HuH-7.5 (cell line): ENCODE measurements at places on chromosomes 7 and 10.

GRCh38 chr10:106082865-106083264, 1081.6 kb downstream of the SORCS1 start:
- no peak for DNase-seq

DNA sequence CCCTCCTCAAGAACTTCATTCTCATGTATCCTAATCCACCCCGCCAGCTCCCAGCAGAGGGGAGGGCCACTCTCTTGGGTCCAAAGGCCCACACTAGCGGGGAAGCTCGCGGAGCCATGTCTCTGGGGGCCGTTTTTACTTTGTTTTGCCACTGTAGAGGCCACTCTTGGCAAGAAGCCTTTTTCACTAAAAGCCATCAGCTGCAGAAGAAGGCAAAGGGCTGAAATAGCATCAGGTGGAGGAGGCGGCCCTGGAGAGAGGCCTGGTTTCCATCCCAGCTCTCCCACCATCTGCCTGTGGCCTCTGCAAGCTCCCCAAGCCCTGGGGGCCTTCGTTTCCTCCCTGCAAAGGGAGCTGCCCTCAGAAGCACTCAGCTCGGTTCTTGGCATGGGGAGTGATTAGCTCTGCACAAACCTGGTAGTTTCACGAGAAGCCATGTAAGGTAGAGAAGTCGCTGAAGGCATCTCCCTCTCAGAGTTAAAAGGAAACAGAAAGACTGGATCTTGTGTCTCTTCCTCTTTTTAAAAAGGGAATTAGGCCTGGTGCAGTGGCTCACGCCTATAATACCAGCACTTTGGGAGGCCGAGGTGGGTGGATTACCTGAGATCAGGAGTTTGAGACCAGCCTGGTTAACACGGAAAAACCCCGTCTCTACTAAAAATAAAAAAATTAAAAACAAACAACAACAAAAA, 70.3 kb downstream of the PARP12 start:
- DNase-seq: no peak

DNA sequence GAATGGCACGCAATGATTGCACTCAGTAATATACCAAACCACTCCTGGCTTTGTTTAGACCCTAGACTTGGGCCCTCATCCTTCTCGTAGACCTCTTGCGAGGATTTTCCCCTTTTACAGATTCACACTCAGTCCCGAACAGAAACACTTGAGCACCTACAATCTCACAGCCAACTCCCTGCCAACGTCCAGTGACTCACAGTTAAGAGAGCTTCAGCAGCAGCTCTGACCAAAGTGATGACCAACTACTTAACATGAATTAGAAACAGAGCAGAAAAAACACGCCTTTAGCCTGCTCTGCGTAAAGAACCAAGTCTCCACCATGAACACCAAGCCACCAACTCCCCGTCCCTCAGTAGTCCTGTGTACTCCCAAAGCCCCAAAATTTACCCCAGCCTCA, 2.2 kb downstream of the DNAJC30 start:
- no peak for DNase-seq

GRCh38 chr10:31961277-31962074, 32.8 kb upstream of the ARHGAP12 start:
- DNase-seq: no peak

GRCh38 chr7:49669692-49670260, 103.7 kb upstream of the VWC2 start:
- DNase-seq: no peak

GRCh38 chr7:77442636-77443035, 26.5 kb upstream of the GSAP start:
- DNase-seq: no peak

- no peak for DNase-seq
Observed at GRCh38 chr7:7323352-7323751, 141.0 kb downstream of the C1GALT1 start.

GRCh38 chr10:126060261-126060931, 164.0 kb downstream of the FANK1 start:
- no peak for DNase-seq

GRCh38 chr10:116073001-116073400, 200.0 kb downstream of the GFRA1 start:
- no peak for DNase-seq

DNA sequence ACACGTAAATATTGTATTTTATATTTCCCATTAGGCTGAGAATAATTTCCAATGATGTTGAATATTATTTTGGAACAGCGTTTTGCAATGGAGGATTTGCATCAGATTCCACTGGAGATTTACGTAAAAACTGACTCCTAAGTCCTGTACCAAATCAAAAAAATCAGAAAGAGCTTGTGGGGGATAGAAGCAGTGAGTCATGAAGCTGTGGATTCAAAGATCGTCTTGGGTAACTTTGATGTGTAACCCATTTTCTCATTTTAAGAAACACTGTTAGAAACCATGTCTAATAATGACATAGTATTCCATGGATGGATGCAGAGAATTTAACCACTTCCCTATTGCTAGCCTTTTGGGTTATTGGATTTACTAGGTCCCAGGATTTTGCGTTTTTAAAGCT, 158.6 kb downstream of the INHBA start:
- no peak for DNase-seq

DNA sequence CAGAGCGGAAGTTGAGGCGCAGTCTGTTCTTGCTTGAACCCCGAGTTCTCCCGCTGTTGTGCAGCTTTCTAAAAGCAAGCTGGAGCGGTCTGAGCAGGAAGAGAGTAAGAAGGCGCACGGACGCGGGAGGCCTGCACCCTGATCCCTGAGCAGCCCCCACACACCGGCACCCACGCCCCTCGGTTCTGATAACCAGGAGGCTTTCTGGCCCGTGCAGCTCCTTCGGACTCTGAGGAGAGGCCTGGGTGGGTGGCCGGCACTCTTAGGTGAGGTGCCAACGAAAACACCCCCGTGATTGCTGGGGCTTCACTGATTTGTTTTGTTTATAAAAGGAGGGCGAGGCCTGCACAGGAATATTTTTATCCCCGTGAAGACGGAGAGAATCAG, 28.9 kb downstream of the AMZ1 start:
- no peak for DNase-seq

- no peak for DNase-seq
Observed at GRCh38 chr7:31028417-31028992, 23.6 kb upstream of the ADCYAP1R1 start.

DNA sequence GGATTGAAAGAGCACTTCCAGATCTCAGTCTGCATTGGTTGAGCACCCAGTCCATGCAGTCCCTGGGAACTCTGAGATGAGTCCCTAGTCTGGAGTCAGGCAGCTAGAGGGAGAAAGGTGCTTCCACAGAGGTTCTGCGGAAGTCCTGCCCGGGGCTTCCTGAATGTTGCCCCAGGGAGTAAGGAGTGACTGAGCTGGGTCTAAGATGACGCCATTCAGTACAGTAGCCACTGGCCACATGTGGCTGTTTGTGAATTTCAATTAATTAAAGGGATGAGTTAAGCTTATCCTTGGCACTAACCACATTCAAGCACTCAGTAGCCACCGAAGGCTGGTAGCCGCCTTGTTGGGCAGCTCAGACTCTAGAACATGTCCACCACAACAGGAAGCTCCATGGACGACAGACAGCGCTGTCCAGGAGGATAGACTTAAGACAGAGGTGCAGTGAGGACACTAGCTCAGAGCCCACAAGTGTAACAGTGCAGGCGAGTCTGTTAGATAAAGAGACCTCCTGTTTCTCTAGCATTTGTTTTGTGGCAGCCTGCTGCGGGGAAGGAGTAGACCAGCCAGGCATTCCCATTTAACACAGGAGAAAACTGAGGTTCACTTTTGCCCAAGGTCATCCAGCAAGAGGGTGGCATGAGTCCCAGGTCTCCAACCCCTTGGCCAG, 101.6 kb upstream of the PPIF start:
- DNase-seq: no peak

- no peak for DNase-seq
Observed at GRCh38 chr7:119007236-119007635, 782.7 kb downstream of the ANKRD7 start.

DNA sequence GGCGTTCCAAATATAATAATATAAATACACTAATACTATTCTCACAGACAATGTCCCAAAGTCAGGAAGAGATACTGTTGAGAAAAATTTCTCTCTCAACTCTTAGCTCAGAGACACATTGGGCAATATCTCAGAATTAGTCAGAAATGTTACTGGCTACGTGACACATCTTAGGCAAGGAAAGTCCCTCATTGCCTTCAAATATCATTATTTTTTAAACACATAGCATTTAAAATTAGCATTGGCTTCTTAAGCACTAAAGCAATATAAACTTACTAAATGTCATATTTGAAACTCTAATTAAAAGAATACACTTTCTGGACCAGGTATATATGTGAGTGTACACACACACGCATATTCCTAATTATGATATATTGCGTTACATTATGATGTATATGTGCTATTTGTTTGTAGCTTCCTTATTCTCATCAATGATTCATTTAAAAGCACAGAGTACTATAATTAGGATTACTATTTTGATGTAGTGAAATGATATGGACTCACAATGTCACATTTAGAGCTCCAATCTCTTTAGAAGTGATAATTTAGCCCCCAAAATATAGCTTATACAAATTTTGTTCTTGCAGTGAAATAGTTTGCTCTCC, 255.8 kb downstream of the TWIST1 start:
- no peak for DNase-seq

GRCh38 chr10:27248215-27248614, 7.6 kb upstream of the ACBD5 start:
- DNase-seq: no peak

DNA sequence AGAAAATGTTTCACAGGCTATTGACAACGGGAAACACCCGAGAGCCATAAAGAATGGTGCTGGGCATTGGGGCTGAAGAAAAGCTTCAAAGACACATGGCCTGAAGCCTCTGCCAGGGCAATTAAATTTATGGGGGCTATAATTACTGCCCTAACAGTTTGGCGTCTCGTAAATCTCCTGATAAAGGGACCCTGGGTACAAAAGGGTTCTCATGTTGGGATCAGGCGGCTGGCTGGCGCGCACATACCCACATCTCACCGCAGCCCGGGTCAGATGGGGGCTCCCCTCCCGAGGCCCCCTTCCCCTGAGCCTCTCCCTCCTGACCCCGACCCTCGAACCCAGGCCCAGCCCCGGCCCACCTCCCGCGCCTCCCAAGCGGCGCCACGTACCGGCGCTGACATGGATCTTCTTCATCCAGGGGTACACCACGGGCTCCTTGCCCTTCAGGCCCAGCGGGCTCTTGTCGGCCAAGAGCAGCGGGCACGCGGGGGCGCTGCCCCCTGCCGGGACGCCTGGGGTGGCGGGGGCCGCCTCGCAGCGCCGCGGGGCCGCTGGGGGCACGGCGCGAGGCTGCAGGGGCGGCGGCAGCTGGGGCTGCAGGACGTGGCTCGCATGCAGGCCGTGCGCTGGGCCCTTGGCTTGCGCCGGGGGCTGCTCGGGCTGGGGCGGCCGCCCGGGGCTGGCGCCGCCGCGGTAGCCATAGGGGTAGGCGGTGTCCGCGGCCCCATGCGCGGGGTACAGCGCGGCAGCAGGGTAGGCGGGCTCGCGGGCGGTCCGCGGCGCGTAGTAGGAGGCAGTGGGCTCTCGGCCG, 623 bp downstream of the HOXA4 start:
- no peak for DNase-seq

DNA sequence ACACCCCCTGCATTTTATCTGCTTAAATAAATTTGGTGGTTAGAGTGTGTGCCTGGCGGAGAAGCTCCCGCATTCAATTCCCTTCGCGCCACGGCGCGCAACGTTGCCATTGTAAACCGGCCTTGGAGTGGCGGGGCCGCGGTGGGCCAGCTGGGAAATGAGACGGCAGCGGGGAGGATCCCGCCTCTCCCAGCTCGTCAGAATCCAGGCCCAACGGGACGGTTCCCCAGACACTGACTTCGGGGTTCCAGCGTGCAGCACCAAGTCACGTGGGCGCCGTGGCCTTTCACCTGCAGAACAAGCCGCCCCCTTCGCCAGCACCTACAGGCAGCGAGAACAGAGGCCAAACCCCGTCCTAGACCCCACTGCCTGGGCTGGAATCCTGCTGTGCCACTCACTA, 103.4 kb downstream of the GRID1 start:
- no peak for DNase-seq

- DNase-seq: no peak
Observed at GRCh38 chr10:44343843-44344242, 41.1 kb downstream of the CXCL12 start.

DNA sequence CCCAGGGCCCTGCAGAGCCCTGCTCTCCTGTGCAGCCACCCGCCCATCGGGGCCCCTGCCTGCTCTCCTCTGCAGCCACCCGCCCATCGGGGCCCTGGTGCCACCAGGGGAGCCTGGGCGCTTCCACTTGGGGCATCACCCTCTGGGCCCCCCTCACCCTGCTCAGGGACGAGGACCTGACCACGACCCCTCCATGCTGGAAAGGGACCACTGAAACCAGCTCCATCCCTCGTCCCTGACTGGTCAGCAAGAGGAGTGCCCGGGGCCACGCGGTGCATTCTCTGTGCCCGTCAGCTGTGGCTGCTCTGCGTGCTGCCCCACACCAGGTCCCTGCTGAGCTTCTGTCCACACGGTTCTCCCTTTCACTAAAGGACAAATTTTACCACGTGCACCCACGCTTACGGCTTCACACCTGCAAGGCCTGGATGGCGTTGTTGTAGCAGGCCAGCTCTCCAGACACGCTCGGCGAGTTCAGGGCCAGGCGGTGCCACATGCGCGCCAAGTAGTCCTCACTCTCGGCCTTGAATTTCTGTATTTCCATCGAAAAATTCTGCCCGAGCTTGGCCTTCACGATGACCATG, 57.6 kb downstream of the CFAP46 start:
- no peak for DNase-seq

DNA sequence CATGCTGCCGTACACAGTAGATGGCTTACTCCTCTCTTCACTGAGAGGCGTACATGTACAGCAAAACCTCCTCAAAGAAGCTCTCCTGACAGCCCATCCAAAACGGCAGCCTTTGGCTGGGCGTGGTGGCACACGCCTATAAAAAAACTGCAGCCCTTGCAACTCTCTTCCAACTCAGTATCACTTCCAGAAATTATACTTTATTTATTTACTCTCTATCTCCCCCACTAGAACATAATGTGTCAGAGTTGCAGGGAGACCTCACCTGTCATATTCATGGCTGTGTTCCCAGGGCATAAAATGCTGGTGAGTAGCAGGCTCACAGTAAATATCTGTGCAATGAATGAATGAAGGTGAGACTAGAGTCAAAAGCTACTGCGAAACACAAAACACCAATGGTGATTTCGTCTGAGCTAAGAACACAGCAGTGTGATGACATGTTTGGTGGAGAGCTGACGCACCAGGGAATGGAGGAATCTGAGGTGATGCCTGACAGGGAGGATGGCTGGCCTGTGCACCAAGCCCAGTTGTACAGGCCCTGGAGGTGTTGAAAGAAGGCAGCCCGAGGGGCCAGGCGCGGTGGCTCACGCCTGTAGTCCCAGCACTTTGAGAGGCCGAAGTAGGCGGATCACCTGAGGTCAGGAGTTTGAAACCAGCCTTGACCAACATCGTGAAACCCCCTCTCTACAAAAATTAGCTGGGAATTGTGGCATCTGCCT, 55.3 kb downstream of the COBL start:
- DNase-seq: no peak

DNA sequence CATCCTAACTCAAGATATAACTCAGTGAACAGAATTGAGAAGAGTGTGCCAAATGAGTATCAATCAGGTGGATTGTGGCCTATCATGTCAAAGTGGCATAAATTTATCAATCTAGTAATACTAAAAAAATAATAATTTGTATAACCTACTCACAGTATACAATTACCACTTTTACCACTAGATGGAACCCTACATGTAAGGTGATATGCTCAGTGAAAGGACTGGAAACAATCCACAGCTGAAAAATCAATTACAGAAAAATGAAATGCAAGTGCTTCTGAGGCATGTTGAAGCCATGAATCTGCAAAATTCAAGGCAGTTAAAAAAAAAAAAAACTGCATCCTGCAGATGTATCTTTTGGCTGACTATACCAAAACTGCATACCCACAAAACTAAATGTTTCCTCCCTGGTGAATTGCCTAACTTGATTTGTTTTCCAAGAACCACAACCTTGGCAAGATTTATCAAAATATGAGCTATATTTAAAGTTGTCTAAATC, 13.9 kb downstream of the ARHGAP19 start:
- DNase-seq: peak; percentile 32
